ENCODE measurements at places on chromosomes 12 and 14.

GRCh38 chr14:68380329-68380741, 412.5 kb downstream of the ZFP36L1 start:
- DNase-seq: no peak

DNA sequence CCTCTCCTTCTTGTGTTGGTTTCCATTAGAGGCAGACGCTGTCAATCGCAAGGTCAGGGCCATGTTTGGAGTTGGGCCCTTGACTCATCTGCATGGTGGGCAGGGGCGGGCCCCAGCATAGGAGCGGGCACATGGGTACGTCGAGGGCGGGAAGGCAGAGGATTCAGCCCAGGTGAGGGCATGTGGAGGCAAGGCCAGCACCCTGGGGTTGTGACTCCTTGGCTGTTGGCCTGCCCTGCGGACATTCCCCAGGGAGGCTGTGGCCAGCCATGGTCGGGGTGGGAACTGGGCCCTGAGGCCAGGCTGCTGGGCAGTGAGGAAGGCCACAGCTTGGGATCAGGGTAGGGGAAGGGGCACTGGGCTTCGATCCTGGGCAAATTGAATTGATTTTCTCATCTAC, 10.3 kb downstream of the RPS6KL1 start:
- DNase-seq: no peak

- peak; percentile 39 for DNase-seq
Observed at GRCh38 chr14:21860172-21860571, 186.6 kb upstream of the OR4E1 start.

GRCh38 chr14:99320621-99321235, 48.7 kb upstream of the BCL11B start:
- DNase-seq: no peak

DNA sequence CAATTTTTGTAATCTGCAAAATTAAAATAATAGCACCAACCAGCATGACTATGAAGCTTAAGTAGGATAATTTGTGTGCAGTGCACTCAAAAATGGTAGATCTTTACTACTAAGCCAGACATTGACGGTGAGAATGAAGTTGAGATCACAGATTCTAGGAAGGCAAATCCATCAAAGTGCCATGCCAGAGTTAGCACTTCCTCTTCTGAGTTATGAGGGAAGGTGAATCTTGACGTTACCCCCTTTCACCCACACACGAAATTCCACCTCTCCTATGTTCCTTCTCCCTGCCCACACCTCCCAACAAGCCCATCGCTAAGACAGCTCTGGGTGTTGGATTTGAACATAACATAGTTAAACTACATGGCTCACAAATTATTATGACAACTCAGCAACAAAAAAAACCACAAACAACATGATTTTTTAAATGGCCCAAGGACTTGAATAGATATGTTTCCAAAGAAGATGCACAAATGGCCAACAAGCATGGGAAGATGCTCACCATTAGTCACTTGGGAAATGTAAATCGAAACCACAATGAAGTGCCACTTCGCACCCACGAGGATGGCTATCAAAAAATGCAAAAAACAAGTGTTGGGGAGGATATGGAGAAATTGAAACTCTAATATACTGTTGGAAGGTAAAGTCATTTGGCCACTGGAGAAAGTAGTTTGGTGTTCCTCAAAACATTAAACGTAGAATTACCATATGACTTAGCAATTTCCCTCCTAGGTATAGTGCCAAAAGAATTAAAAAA, 119.3 kb upstream of the RAP1B start:
- DNase-seq: no peak

DNA sequence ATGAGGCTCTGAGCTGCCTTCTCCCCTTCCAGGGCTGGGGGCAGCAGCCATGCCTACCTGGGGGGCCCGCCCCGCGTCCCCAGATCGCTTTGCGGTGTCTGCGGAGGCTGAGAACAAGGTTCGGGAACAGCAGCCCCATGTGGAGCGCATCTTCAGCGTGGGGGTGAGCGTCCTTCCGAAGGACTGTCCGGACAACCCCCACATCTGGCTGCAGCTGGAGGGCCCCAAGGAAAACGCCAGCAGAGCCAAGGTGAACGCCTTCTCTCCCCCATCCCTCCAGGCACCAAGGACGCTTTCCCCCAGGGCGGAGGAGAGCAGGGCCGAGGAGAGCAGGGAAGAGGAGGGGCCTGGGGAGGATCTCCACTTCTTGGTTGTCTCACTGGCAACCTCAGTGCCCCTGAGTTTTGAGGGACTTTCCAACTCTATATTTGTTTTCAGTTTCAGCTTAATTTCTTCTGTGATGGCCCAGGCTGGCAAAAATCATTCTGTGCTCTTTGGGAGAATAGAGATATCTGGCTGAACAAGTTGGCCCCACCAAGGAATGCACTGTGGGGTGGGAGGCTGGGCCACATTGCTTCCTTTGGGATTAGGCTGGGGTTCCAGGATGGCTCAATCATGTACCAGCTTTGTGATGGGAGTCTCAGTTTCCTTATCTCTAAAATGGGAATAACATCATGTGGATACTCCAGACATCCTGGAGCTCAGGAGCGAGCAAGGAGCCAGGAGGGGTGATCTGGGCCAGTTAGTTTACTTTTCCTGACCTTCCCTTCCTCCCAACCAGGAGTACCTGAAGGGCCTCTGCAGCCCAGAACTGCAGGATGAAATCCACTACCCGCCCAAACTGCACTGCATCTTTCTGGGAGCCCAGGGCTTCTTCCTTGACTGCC, 1.2 kb downstream of the KHNYN start:
- peak; percentile 73 for DNase-seq

DNA sequence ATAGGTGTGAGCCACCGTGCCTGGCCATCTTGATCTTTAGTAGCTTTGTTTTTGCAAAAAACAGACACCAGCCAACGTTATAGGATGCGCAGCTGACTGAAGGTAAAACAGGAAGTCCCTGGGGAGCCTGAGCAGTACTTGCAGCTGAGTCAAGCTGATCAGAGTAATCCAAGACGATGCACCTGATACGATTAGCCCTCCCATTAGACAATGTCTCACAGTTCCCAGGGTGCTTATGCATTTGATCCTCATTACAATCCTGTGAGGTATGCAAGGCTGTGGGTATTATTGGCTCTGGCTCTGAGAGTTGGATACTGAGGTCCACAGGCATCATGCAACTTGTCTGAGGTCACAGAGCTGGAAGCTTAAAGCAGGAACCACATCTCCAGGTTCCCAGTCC, 8.1 kb downstream of the KRT18 start:
- DNase-seq: no peak

GRCh38 chr14:69980457-69981425, 101.5 kb downstream of the SMOC1 start:
- no peak for DNase-seq

GRCh38 chr14:93975791-93976476, 436 bp downstream of the ASB2 start:
- DNase-seq: peak; percentile 25

GRCh38 chr14:102504328-102504999, 5.1 kb downstream of the ANKRD9 start:
- DNase-seq: no peak

DNA sequence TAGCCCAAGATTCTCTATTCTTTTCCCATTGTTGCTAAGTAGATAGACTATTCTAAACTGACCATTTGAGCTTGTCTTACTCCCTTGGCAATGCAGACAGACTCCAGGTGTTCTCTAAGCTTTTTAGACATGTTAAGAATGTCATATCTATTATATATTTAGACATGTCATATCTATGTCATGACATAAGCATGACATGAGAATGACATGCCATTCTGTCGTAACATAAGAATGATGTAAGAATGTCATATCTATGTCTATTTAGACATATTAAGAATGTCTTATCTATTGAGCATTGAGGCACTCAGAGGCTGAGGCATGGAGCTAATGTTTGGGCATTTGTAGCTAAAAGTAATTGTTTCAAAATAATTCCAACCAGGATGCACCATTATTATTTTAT, 277.3 kb upstream of the ATP2B1 start:
- no peak for DNase-seq

GRCh38 chr12:30181334-30181733, 397.6 kb upstream of the TMTC1 start:
- DNase-seq: no peak

DNA sequence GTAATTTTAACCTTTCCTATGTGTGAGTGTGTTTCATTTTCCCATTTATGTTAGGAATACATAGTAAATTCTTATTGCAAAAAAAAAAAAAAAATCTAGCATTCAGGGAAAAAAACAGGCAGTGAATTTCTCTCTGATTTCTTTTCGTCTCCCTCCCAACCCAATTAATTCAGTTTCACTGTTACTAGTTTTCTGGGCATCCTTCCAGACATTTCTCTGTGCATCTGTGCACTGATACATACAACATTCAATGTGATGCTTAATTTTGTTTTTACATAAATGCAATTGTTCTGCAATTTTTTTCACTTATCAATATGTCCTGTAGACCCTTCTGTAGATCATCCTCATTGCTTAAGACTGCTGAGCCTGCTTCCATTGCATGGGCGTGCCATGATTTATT, 694.3 kb upstream of the TBX3 start:
- DNase-seq: peak; percentile 11

- DNase-seq: no peak
Observed at GRCh38 chr14:89357655-89358297, 59.3 kb downstream of the FOXN3 start.

- peak; percentile 16 for DNase-seq
Observed at GRCh38 chr12:13219320-13219719, 22.8 kb downstream of the EMP1 start.

DNA sequence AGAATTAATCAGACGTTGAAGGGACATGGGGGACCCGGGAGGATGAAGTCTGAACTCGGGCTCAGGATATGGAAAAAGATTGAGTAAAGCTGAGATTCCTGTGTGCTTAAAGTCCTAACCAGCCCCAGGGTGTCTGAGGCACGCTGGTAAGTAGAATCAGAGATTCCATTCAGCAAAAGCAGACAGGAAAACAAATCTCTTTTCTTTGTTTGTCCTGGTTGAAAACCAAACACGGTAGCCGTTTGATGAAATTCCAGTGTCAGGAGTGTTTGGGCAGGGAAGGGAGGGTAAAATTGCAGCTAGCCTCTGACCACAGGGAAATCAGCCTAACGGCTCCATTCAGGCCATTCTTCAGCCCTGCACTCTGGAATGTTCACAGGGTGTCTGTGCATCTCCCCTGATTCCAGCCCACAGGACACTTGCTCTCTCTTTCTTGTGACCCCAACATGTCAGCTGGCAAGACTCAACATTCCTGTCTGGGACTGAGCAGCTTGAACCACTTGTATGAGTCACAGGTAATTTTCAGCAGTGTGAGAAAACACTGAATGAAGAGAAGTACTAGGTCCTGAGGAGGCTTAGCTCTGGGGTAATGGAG, 31.0 kb downstream of the NINJ2 start:
- DNase-seq: peak; percentile 78

GRCh38 chr14:22271838-22272799, 316.9 kb downstream of the DAD1 start:
- DNase-seq: no peak

DNA sequence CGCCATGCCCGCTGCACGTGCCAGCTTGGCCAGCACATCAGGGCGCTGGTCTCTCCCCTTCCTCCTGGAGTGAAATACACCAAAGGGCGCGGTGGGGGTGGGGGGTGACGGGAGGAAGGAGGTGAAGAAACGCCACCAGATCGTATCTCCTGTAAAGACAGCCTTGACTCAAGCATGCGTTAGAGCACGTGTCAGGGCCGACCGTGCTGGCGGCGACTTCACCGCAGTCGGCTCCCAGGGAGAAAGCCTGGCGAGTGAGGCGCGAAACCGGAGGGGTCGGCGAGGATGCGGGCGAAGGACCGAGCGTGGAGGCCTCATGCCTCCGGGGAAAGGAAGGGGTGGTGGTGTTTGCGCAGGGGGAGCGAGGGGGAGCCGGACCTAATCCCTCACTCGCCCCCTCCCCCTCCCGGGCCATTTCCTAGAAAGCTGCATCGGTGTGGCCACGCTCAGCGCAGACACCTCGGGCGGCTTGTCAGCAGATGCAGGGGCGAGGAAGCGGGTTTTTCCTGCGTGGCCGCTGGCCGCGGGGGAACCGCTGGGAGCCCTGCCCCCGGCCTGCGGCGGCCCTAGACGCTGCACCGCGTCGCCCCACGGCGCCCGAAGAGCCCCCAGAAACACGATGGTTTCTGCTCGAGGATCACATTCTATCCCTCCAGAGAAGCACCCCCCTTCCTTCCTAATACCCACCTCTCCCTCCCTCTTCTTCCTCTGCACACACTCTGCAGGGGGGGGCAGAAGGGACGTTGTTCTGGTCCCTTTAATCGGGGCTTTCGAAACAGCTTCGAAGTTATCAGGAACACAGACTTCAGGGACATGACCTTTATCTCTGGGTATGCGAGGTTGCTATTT, 914 bp upstream of the CCND2 start:
- DNase-seq: peak; percentile 32

DNA sequence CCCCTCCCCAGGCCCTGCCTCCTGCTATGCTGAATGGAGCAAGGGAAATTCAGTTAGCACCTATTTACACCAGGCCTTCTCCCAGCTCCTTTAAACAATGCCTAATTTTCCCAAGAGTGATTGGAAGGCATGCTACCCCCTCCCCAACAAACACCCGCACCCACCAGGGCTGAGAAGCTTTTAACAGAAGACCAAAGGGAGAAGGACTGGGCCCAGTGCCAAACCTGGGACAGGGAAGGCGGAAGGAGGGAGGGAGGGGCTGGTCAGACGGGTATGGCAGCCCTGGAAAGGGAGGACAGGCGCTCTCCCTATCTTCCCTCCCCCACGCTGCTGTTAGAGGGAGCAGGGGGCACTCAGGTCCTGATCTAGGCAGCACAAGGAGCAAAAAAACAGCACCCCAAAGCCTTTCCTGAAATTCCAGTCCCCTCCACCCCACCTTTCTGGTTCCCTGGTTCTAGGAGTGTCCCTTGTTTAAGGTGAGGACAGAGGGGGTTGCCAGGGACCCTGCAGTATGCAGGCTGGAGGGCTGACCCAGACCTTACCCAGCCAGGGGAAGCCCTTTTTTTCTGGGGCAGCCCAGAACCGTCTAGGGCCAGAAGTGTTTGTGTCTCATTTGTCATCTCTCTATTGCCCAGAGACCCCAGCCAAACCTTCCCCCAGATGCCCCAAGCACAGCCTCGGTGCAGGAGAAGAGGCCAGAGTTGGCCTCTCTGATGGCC, 2.4 kb upstream of the KRT8 start:
- DNase-seq: peak; percentile 63

- DNase-seq: peak; percentile 31
Observed at GRCh38 chr14:31265701-31266398, 58.3 kb upstream of the HECTD1 start.

GRCh38 chr12:57389033-57389432, 41.8 kb downstream of the R3HDM2 start:
- peak; percentile 69 for DNase-seq

DNA sequence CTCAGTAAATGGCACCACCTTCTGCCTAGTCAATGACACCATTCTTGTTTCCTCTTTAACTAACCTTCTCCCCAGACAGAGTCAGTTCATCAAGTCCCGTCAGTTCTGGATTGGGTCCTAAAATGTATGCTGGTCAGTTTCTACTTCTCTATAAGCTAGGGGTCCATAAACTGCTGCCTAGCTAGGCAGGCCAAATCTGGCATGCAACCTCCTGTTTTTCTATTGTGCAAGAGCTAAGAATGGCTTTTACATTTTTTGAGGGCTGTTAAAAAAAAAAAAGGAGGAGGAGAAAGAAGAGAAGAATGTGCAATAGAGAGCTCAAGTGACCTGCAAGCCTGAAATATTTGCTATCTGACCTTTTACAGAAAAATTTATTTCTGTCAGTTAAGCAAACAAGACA, 6.4 kb upstream of the TMED10 start:
- peak; percentile 83 for DNase-seq

Measured in cardiac fibroblast (primary cell).